ENCODE measurements at places on chromosomes 2 and 18.

GRCh38 chr2:7083580-7084509 is 166.6 kb downstream of the RNF144A start:
- DNase-seq: no peak

DNA sequence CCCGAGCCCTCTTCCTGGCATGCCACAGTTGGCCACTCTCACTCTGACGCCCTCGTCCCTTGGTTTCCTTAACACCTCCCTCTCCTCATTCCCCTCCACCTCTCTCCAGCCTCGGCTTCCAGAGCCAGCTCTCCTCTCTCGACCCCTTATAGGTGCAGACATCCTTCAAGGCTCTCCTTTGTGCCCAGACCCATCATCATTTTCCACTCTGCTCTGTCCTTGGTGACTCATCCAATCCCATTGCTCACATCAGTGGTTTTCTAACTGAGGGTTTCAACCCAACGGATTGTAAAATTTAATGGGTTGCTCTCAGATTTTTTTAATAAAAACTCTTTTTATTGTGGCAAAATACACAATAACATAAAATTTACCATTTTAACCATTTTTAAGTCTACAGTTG is 6.2 kb downstream of the ST8SIA5 start:
- DNase-seq: no peak

DNA sequence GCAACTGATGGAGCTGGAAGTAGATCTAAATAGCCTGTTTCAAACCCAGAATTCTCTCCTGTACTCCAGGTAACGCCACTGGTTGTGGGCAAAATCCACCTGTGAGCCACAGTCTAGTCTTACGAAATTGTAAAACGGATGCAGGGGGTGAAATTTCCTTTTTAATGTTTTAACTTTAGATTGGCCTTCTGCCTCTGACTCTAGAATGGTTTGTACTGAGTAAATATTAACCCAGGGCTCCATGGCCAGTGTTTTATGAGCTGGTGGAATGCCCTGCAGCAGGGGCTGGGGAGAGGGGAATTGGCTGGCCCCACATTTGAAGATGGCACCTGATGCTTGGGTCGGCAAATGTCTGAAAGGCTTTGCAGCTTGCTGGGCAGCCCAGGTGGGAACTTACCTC is 156.6 kb downstream of the MYCN start:
- no peak for DNase-seq

DNA sequence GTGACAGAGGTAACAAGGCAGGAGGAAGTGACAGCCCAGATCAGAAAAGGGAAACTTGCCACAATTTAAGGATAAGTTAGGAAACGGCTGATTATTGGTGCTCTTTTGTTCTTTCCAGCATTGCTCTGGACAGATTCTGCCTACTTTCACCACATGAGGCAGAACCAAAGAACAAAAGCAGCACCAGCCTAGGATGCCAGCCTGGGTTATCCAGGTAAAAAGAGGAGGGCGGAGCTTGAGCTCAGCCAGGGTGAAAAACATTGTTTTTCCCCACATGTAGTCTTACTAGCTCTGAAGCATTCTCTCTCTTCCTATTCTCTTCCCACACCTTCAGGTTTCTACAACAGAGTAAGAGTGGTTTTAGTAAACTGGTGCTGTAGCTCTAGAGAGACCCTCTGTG is 300.5 kb downstream of the TMX3 start:
- no peak for DNase-seq

- no peak for DNase-seq
Observed at GRCh38 chr2:112006076-112006410, 49.0 kb upstream of the TMEM87B start.

DNA sequence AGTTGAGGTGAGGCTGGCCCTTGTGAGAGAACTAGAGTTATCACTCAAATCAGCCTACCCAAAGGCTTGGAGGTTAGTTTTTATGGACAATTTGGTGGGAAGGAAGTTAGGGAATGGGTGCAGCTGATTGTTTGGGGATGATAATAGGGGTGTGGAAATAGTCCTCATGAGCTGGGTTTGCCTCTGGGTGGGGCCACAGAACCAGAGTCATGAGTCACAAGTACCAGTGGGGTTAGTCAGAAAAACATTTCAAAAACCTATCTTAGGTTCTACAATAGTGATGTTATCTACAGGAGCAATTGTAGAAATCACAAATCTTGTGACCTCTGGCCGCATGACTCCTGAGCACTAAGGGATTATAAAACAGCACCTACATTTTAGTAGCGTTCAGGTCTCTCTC is 630.1 kb upstream of the PIK3C3 start:
- DNase-seq: no peak

- DNase-seq: no peak
Observed at GRCh38 chr2:37618326-37618725, 53.1 kb downstream of the CDC42EP3 start.

- no peak for DNase-seq
Observed at GRCh38 chr2:186572705-186573104, 17.2 kb upstream of the ITGAV start.

DNA sequence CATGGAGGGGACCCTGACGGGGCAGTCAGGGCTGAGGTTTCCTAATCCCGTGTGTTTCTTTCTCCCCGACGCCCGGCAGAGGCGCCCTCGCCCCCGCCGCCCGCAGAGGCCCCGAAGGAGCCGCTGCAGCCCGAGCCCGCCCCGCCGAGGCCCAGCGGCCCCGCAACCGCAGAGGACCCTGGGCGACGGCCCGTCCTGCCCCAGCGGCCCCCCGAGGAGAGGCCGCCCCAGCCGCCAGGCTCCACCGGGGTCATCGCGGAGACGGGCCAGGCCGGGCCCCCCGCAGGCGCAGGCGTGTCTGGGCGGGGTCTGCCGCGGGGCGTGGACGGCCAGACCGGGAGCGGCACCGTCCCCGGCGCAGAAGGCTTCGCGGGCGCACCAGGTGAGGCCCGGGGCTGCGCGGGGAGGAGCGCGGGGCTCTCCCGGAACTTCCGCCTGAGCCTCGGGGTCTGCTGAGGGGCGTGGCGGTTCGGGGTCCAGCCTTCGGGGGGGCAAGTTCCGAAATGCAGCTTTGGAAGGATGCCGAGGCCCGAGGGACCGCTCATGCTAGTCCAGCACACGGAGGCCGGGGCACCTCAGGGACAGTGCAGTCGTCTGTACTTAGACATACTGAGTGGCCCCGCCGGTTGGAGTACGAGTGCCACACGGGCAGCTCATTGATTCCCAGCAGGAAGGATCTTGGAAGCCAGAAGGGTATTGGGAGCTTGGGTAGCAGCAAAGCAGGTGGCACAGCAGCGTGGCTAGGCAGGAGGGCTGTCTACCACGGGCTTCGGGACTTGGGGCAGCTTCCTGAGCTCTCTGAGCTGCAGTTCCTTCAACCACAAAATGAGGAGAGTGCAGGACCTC is 60.1 kb downstream of the EMILIN2 start:
- no peak for DNase-seq

DNA sequence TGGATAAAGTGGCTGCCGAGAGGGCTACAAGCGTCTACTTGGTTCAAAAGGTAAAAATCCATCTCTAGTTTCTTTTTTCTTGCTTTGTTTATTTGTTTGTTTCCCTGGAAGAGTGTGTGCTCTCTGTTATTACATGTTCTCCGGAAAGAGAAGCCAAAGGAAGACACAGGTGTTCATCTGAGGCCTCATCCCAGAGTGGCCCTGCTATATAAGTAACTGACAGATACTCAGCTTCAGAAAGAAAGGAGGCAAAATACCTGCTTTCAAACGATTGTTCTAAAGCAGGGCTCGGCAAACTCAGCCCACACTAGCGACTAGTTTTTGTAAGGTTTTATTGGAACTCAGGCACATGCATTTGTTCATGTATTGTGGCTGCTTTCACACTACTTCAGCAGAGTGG is 140.0 kb upstream of the ALPP start:
- DNase-seq: no peak

GRCh38 chr2:207115715-207116364 is 49.9 kb downstream of the KLF7 start:
- DNase-seq: no peak

DNA sequence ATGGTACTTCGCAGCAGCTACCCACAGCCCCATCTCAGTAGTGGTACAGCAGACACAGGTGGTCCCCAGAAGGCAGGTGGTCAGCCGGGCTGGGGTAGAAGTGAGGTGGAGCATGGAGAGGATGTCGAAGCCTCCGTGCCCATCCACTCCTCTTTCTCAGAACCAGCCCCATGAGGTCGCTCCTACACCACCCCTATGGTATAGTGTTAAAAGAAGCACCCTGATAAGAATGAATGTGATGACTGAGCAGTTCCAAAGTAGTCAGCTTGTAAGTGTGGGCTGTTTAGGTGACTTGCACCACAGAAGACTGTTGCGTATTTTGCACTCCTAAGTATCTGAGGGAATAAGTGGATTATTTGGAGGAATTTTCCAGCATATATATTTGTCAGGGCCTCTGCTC is 111.3 kb downstream of the WDSUB1 start:
- DNase-seq: no peak

- DNase-seq: no peak
Observed at GRCh38 chr2:44098050-44098449, 70.6 kb upstream of the PPM1B start.

DNA sequence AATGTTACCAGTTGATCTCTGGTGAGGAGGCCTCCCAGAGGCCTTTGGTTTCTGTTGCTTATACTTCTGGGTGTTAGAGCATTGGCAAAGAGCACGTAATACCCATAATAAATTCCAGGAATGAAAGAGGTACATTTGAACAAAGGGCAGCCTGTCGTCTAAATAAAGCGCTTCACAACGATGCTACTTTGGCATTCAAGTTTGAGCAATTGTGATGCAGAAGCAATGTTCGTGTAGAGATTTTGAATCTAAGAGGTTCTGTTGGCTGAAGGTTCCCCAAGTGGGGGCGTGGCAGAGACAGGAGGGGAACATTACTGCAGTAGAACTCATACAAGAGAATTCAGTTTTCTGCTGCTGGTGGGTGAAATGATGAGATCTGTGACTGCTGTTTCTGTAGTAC is 27.8 kb downstream of the ZNF532 start:
- DNase-seq: no peak

GRCh38 chr2:168322325-168323007 is 75.1 kb upstream of the STK39 start:
- DNase-seq: no peak

GRCh38 chr2:205776720-205777119 is 94.4 kb downstream of the NRP2 start:
- DNase-seq: no peak

DNA sequence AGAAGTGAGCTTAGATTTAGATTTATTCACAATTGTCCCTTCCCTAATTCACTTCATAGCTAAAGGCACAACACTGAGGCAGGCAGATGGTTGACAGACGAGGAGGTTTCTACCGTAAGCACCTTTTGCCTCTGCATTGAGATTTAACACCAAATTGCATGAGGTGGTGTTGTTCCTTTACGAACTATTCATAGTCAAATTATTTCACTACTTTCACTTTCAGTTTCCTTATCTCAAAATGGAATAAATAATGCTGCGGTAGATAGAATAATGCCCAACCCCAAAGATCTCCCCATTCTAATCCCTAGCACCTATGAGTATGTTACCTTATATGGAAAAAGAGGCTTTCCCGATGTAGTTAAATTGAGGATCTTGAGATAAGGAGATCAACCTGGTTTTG is 58.9 kb upstream of the LINC00305 start:
- no peak for DNase-seq

DNA sequence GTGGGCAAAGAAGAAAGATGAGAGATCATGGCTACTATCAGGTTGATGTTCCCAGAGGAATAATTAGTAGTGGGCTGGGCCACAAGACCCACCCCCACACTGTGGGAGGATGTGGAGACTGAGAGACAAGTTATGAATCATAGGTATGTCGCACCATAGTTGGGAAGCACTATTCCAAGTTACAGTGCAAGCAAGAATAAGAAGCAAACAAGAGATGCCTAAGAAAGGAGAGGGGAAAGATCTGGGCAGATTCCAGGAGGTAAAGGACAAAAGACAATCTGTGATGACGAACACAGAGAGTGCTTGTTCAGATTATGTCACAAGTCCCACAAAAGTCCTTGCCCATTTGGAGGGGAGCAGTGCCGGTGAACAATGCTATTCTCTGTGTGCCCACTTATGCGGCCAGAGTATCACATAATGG is 56.6 kb downstream of the FAM228A start:
- no peak for DNase-seq

GRCh38 chr2:231996797-231997540 is 35.5 kb downstream of the DIS3L2 start:
- no peak for DNase-seq

DNA sequence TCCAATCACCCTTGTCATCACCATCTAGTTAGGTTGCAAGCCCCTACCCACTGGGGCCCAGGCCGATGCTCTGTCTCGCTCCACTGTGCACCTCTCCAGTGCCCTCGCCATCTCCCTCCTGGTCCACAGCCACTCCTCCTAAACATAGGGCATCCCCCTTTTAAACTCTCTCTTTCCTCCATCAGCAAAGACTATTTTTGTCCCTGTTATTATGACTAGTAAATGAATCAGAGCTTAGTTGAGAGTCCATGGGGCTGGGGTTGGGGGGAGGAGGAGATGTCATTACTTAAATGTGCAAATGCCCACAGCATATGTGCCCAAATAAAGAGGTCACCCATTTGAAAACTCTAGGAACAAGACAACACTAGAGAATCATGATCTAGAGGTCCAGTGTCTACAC is 167.4 kb downstream of the TRABD2A start:
- no peak for DNase-seq

DNA sequence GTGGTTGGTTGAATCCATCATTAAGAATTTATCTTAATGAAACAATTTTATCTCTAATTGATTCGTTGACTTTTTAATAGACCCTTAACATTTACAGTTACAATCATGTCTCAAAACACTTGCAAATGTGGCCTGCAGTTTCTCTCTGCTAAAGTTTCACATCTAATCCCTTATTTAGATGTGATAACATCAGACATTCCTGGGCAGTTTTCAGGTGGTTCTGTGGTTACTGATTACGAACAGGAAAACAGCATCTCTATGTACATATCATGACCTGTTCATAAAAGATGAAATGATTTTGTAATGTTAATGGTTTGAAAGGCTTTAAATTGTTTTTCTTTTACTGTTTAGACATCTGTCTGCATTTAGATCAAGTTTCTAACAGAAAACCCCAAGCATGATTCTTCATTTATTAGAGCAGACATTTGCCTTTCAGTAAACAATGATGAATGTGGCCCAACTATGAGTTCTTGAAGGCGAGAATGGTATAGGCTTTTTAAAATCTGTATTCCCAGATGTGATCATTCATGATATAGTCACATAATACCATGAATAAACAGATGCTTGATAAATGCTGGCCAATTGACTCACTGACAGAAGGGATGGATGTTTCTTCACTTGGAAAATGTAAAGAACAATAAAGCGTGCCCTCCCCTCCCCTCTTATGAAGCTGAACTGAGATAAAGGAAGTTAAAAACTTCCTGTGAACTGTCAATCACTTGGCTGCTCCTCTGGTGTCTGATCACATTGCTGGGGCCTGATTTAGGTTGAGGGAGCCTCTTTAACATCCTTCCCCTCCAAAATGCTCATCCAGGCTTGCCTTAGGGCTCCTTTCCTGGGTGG is 3.5 kb downstream of the CAPN14 start:
- no peak for DNase-seq

DNA sequence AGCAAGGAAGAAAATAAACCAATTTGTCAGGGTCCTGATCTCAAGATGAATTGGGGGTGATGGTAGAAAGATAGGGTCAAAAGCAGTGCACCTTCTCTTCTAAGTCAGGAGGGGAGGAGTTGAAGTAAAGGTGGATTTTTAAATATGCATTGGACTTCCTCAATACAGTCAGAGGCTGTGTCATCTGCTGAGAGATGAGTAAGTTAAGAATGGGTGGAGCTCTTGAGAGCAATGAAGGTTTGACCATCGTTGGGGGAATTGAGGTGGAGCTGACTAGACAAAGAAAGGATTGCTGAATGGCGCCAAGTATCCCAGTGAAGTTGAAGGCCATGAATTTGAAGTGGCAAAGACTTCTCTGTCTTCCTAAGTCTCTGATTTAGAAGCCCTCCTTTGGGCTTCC is 18.4 kb upstream of the CPO start:
- DNase-seq: no peak

Measured in forelimb muscle (tissue), 1 donor.